ENCODE measurements at places on chromosomes 12 and 14. TPM values are rescaled to one million over a fixed set of nuclear protein-coding genes. Genes with fewer than 3 reads are reported as not detected.

SLC6A13 gene
- not detected for total RNA-seq

HOXC13 gene
- not detected for total RNA-seq

DNA sequence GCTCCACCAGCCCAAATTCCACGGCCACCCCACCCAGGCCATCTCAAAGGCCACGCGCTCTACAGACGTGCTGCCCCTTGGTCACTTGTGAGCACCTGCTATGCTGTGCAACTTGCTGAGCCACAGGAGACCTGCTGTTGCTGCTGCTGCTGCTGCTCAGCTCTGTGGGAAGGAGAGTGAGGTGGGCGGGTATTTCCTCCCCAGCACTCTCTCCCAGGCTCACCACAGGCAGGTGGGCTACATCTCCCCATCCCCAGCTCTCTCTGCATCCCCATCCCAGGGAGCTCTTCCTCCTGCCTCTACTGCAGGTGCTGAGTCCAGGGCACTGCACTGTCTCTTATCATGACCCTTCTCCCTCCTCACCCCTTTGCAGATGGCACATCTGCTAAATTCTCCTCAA, 306.9 kb downstream of the BCL11B start:
- DNase-seq: no peak

- no peak for DNase-seq
These were observed 49.2 kb downstream of the FBXL14 start for GRCh38 chr12:1544996-1545700.

- peak; percentile 17 for DNase-seq
These were observed 161.2 kb downstream of the DAD1 start for GRCh38 chr14:22427771-22428231.

- DNase-seq: no peak
These were observed 79.9 kb downstream of the BCL11B start for GRCh38 chr14:99192028-99192621.

DNA sequence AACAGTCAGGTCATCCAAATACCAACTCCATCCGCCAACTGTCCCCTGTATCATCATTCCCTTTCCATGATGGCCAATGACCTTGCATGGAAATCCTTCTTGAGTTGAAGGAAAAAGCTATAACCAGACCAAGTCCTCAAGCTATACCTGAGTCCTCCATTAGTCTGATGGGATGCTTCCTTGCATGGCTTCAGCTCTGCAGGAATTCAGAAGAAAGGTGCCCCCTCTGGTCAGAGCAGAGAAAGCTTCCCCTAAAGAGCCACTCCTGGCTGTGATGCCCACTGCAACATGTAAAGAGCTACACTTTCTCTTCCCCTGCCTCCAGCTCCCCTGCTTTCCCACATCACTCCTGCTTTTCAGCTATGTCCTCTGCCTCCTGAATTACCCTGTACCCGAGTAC, 43.1 kb upstream of the FKBP4 start:
- peak; percentile 40 for DNase-seq

- DNase-seq: no peak
These were observed 1787.2 kb upstream of the SEL1L start for GRCh38 chr14:83320837-83321236.

- DNase-seq: no peak
These were observed 5.4 kb downstream of the SDR39U1 start for GRCh38 chr14:24437020-24437735.

DNA sequence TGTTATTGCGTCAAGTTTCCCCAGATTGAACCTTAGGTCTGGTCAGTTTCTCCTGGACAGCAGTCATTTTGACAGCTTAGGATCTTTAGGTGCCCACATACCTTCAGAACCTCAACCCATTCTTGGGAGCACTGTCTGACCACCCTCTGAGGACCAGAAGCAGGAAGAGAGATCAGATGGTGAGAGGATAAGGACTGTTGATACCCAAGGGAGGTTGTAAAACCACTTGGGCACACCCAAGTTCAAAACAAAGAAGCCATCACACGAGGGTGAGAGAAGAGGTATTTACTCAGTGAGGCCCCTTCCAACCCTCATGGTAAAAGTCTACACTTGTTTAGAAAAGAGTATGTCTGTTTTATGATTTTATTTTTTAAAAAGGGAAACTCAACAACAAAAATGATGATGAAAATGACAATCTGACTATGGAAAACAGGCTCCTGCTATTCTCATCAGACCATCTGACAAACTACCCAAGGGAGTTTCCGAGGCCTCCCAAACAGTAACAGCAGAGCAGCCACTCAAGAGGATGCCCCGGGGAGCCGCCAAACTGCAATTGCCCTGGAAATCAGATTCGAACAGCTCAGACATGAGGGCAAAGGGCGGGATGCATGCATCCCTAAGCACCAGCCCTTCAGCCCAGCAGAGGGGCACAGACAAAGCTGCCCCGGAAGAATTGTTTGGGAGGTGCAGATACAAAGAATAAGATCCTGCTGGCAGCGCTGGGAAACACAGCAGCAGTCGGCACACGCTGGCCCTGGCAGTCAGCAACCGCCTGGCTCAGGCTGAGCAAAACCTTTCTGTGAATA, 162.6 kb upstream of the PLEKHG7 start:
- DNase-seq: peak; percentile 73

DNA sequence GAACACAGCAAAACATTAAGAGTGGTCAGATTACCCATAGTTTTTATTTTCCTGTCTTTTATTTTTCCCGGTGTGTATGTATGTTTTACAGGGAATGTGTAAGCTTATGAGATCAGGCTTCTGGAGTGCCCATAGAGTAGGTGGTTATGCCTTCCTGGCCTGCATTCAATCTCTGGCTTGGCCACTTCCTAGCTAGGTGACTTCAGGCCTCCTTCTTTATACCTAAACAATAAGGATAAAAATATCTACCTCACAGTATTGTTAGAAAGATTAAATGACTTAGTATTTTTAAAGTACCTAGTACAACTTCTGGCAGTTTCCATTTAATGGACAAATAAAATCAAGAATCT, 42.4 kb downstream of the ITPR2 start:
- no peak for DNase-seq

DNA sequence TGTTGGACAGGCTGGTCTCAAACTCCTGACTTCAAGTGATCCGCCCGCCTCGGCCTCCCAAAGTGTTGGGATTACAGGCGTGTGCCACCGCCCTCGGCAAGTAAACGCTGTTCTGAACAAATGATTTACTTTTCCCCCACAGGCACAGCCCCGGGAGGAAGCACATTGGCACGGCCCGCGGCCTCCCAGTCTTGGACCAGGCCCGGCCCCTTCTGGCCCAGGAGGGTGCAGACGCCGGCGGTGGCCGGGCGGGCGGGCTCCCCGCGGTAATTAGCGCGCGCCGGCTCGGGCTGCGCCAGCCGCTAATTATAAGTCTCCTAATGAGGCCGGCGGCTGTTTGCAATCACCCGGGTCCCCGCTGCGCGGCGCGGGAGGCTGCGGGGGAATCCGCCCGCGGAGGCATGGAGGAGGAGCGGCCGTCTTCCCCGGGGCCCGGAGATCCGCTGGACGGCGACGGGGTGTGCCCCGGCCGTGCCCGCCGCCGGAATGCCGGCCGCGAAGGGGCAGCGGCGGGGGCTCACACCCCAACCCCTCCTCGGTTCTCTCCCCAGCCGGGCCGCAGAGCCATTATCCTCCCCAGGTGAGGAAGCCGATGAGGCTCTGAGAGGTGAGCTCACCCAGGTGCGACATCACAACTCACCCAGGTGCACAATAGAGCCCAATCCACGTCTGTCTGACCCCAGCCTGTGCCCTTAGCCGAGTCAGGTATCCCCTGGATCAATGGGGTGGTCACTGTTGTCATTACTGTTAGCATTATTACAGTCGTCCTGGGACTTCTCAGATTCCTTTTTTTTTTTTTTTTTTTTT, 3.3 kb upstream of the POP5 start:
- DNase-seq: peak; percentile 88

Measured in neural progenitor cell (in vitro differentiated cells).